NB4 (cell line): ENCODE measurements at places on chromosomes 1 and 21.

GRCh38 chr1:20590306-20590777 is 1.4 kb downstream of the CDA start:
- peak; percentile 96 for DNase-seq

DNA sequence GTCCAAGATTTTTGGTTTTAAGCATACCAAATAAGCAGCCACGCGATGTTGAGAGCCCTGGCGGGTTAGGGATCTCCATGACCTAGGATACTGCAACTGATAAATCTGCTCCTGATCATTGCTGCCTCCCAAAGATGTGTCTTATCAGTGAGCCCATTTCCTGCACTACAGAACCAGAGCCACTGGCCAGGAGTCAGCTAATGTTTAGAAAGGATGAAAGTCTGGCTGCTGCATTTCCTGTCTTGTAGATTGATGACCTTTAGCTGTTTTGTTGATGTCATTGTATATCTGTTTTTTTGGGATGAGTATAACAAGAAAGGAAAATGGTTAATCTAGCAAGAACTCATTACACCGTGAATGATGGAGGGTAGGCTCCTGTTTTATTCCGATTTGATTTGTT is 74.5 kb downstream of the C1orf21 start:
- DNase-seq = no peak

DNA sequence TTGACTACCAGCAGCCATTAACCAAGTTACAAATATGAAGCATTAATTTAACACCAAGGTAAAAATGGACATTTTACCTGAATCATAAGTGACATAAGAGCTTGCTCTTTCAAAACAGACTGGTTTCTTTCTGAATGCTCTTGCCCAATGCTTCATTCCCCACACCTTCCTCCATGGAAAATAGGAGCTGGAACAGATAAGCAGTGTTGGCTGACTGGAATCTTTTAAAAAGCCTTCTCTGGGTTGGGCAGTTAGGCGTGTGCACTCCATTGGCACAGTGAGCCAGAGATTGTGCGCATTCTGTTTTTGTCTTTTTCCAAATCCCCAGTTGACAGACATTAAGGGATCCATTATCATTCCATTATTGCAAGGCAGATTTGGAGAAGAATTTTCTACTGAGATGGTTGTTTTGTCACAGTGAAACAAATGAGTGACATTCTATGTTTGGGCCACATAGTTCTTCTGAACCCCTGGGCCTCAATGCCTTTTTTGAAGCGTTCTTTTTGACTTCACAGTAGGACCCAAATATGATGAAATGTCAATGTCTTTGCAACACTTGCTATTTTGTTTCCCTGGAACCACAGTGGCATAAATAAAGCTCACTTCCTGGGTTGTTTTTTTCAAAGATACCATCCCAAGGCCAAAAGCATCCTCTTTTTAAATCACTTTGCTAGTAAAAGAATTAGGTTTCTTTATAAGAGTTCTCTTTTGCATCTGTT is 32.3 kb downstream of the LRRC8B start:
- peak; percentile 42 for DNase-seq

GRCh38 chr1:10677491-10678391 is 118.7 kb downstream of the CASZ1 start:
- DNase-seq = no peak

GRCh38 chr1:89669441-89669840 is 36.5 kb downstream of the LRRC8C start:
- DNase-seq = no peak

- DNase-seq = peak; percentile 74
These were observed 789 bp upstream of the GALE start for GRCh38 chr1:23801338-23801748.
